GM23338 (cell line): ENCODE measurements at places on chromosomes 7 and 10. TPM values are rescaled to one million over a fixed set of nuclear protein-coding genes. Genes with fewer than 3 reads are reported as not detected.

NAT16 gene
- polyA plus RNA-seq, result 0.31 and 0.57 TPM in 2 replicates

DNA sequence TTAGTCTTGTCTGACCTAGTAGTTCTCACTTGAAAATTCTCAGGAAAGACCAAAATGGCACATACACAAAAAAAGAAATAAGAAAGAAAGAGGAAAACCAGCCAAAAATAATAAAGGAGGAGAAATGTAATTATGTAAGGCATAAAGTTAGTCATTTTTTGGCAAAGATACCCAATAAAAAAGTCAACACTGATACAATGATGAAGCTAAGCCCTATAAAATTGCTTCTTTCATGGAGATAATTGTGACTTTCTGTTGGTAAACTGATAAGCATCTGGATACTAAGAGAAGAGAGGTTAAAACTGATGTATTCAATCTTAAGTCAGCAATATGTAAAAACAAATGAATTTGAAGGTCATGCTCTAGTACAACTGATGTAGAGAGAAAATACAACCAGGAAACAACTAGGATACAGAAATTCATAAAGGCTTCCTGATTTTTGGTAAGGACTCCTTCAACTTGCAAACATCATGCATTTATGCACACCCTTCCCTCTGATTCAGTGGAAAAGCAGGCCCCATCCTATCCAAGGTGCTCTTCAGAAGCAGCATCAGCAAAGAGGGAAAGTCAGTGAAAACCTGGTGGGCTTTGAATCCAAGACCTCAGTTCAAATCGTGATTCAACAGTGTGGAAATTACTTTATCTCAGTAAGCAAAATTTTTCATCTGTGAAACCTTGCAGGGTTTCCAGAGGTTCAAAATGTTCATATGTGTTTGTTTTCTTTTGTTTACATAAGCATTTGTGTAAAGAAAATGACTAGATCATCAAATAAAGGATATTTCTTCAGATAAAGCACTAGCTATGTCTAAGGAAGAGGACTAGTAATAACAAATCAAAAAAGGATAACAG lies 32.6 kb downstream of the IMMP2L start:
- no peak for DNase-seq

DNA sequence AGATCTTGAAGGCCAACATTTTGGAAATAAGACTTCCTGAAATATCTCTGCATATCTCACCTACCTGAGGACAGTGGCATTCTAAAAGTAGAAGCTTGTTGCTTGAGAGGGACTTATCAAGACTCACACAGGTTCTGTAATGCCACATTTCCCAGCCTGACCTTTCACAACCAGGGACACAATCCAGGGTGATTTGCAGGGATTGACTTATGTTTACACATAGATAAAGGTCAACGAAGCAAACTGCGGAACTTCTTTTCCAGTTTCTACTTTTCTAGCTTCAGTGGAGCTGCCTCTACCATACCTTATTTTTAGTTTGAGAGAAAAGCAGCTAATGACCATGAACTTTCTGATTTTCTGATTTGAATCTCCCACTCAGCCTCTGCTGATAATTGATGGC lies 148.7 kb downstream of the SLC16A9 start:
- DNase-seq, result no peak

NKX2-3 gene
- not detected in 2 replicates for polyA plus RNA-seq

- DNase-seq, result no peak
These were observed 1133.4 kb downstream of the XPNPEP1 start for GRCh38 chr10:108789919-108790318.

DNA sequence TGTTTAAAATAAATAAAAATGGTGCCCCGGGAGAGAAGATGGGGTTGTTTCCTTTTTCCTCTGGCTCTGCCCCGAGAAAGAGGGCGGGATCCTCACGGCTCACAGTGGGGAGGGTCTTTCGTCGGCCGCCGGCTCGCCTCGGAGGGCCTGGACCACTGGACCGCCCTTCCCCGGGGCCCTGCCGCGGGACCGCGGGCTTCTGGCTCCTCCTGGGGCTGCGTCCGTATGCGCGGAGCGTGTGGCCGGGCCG lies 3.5 kb upstream of the IGF2BP3 start:
- DNase-seq, result peak; percentile 65

- DNase-seq, result no peak
These were observed 339.1 kb downstream of the SEMA3D start for GRCh38 chr7:84847790-84848189.

GNAT3 gene
- polyA plus RNA-seq, result not detected in 2 replicates
